Stimulated activated CD8-positive, alpha-beta memory T cell treated with anti-CD3 and anti-CD28 coated beads, Interleukin-2, amount 100 ng/mL, for 1 hour (primary cell): ENCODE measurements at places on chromosomes 2 and 18.

DNA sequence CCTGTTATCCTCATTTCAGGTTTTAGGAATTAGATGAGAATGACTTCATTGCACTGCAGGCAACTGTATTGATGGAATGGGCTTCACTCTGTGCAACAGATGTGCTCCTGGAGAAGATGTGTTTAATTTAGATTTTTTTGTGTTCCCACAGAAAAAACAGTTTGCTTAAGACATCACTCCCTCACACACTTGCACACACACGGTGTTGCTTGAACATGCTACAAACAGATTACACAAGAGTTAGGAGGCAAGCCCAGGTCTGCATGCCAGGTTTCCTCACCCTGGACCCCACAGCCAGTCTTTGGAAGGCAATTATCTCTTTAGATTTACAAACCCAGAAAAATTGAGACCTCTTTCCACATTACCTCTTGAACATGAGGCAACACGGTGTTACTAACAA is 93.7 kb upstream of the KLHL29 start:
- DNase-seq = no peak

GRCh38 chr2:174048243-174048642 is 83.1 kb upstream of the SP3 start:
- no peak for DNase-seq

DNA sequence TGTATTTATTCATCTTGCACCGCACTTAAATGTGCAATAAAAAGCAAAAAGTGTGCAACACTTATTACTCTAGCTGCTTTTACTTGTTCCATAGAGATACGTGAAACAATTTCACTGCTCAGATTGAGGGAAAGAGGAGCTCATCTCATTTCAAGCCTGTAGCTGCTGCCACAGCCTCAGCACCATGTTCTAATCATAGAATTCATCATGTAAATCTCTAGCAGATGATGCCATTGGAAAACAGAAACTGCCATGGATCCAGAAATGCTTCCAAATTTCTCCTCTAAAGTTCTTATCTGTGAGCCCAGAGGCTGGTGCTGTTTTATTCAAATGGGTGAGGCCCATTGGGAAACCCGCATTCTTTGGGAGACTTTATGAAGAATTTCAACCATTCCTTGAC is 2.0 kb downstream of the CDC42EP3 start:
- no peak for DNase-seq

DNA sequence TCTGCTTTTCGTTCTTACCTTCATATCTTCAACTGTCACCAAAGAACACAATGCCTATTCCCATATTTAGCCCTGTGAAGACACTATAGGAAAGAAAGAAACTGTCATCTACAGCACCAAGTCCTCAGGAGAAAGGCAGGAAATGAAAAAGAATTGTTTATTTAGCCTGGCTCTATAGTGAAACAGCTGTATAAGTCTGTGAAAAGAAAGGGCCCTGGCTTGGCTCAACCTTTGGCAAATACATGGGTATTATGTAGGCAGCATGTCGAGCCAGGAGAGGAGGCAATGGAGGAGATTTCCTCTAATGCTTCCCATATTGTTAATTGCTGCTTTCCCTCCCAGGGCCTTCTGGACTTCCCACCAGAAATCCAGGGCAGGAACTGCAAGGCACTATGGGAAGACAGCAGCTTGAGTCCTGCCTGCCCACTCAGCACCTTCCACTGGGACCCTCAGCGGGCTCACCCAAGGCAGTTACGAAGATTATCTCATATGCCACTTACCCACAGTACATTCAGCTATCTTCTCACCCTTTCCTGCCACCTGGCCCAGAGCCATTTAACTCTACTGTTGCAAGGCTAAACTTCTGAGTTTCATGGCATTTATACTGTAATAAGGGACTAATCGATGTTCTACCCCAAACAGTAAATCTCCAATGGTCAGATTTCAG is 30.1 kb downstream of the SLC8A1 start:
- no peak for DNase-seq

DNA sequence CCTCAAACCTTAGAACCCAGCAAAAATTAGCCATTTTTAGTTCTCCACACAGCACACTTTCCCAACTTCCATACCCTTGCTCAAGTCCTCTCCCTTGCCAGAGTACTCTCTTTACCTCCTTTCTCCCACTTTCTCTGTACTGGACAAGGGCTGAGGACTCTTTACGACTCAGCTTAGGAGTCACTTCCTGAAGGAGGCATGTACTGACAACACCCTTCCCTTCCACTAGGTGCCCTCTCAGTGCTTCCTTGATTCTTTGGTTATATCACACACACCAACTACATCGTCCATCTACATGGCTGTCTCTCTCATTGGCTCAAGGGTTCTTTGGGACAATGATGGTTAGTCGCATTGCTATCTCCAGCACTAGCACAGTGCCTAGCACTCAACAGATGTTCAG is 5.2 kb upstream of the C18orf63 start:
- DNase-seq = no peak

GRCh38 chr2:144322379-144322778 is 197.5 kb downstream of the ZEB2 start:
- no peak for DNase-seq

DNA sequence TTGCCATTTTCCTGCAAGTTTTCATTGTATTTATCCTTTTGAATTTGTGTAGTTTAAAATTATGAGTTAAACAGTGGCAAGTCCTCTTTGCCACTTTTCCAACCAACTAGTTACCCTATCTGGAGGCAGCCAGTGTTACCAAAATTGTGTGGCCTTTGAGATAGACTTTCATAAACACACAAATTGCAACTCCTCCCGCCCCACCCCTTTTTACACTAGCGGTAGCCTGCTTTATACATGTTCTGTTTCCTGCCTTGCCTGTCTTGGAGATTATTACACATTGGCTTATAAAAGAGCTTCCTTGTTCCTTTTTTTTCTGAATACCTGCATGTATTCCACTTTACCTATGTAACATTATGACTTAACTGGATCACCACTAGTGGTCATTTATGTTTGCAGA is 56.5 kb downstream of the RPIA start:
- DNase-seq = no peak

DNA sequence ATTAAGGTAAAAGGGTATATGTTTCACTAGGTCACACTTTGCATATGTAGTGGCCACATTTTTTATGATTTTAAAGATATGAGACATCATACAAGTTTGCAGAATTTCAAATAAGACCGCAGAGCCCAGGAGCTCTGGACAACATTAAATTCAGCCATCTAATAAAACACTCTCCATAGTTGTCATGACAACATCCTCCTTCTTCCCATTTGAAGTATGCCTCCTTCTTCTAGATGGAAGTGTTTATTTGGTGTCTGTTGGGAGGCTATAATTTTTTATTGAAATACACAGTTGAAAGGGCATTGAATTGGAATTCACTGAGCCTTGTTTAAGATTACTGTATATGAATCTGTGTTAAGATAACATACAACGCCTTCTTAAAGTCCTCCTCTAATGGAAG is 467.3 kb downstream of the CMPK2 start:
- DNase-seq = no peak

DNA sequence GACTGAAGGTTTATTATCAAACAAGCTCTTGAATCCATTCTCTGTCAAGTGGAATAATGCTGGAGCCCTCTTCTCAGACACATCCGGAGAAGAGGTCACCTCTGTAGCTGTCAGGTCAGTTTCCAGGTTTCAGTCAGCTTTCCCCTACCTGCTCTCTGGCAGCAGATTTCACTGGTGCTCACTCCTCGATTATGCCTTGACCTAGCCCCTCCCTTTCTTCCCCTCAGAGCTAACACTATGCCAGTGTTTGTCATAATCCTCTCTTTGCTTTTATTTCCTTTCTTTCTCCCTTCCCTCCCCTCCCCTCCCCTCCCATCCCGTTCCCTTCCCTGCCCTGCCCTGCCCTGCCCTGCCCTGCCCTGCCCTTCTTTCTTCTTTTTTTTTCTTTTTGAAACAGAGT is 22.5 kb upstream of the PLEKHM3 start:
- no peak for DNase-seq

DNA sequence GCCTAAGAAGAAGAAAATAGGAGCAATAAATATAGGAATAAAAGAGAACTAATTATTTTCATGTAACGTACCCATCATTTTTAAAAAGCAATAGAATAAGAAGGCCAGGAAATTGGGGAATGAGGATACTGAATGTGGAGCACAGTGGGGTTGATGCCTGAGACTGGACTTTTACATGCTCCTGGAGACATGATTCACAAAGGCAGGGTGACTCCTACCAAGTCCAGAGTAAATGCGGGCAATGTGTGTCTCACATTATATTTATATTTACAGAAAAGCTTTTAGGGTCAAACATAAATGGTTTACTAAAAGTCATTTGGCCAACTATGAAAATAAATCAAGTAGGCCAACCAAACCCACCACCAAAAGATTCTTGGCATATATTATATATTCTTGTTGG is 87.9 kb upstream of the COL5A2 start:
- no peak for DNase-seq

GRCh38 chr2:190533968-190534309 is 583 bp downstream of the NEMP2 start:
- no peak for DNase-seq

DNA sequence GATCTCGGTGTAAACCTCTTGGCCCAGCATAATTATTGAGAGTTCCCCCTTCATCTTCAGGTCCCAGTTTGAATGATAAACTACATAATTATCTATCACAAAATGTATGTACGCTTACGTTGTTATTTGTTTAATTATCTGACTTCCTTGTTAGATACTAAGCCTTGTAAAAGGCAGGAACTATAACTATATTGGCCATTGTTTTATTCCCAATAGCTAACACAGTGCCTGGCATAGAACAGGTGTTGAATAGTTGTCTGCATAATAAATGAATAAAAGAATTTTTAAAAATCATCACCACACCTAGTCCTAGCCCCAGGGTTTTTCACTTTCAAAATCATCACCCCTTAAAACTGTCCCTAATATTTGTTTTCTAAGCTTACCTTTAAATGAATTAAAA is 207.9 kb downstream of the MREG start:
- no peak for DNase-seq

- no peak for DNase-seq
Measured at GRCh38 chr18:35747894-35748472, 166.4 kb downstream of the GALNT1 start.

DNA sequence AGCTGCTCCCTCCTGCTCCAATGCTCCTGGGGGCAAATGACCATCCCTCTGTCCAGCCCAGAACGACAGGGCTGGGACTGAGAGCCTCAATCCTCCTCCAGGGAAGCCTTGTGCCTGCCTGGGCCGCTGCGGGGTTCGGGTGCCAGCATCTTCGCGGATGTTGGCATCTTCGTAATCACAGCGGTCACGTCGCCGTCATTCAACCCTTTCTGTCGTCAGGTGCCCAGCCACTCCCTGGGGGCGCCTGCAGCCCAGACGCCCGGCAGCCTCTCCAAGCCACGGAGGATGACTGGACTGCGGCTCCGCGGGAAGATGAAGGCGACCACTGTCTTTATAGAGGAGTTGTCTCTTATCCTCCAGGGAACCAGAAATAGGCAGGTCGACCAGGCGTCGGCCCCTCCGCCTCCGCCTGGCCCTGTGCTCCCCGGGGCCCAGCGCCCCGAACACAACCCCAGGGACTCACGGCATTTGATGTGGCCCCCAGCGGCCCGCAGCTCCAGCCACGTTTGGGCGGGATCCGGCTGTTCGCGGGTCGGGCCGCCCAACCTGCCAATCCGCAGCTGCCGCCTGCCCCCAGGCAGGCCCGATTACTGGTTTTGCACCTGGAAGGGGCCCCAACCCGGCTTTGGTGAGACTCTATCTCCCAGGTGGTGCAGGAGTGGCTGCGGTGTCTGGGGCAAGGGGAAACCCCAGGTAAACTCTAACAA is 113.9 kb downstream of the THNSL2 start:
- DNase-seq = no peak

DNA sequence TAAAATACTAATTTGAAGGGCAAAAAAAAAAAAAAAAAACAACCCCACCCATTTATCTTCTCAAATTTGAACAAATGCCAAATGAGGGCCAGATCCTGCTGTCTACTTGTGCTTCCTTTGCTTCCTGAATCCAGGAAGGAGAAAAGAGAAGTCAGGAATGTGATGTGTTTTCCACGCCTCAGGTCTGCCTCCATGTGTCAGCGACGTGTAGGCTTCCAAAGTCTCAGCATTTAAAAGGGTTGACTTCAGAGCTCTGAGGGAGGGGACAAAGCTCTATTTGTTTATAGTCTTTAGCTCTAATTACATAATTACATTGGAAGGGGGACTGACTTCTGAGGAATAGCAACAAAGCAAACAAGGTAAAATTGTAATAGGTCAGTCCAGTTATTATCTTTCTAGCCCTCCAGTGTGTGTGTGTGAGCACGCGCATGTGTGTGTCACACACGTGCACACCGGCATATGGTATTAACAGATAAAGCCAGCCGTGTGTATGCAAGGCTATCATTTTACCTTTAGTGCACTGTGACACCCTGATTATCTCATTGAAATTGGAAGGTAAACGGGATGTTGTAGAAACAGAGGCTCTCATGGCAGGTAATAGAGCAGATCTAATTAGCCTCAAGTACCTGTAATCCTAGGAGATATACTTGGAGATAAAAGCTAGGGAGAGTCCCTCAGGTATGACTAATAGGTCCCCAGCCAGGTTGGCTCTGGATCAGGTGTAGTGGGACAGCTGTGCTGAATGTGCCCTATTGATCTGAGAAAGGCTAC is 911.4 kb upstream of the ZEB2 start:
- no peak for DNase-seq

GRCh38 chr2:183207110-183207509 is 82.9 kb downstream of the NUP35 start:
- no peak for DNase-seq

GRCh38 chr18:56043641-56044061 is 455.7 kb upstream of the TCF4 start:
- DNase-seq = no peak

GRCh38 chr2:94986392-94986963 is 39.0 kb upstream of the MAL start:
- DNase-seq = no peak
